ENCODE measurements at places on chromosomes 2 and 18. TPM values are rescaled to one million over a fixed set of nuclear protein-coding genes. Genes with fewer than 3 reads are reported as not detected.

TUBA3E gene
- 47.1 TPM for total RNA-seq

GRCh38 chr2:133871545-133872209, 303.4 kb upstream of the NCKAP5 start:
- no peak for DNase-seq

DNA sequence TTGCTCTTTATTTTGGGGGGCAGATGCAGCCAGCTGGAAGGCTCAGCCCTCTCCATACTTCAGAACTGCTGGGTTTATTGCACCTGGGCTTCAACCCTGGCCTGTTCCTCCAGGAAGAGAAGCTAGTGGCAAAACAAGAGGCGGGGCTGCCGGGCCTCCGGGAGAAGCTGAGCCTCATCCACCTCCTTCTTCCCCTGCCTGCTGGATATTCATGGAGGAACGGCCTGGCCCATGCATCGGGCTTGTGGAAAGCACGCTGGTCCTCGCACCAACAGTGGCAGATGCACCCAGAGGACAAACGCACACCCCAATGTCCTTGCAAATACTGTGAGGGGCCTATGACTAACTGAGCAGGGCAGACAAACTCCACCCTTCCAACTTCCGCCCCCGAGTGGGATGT, 30.6 kb downstream of the FAM178B start:
- DNase-seq, result no peak

DNA sequence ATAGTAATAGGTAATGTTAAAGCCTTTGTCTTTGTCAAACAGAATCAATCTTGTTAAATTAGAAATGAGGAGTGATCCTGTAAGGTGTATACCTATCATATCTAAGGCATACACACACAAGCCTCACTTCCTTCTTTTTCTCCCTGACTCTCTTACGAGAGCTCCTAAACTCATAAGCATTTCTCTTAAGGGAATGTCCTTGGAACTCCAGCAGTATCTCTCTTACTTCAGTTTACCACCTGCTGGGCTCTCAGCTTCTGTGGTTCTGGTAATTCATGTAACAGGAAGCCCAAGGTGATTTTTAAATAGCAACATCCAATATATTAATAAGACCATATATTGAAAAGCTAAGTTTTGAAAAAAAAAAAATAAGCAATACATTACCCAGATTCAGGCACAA, 85.9 kb downstream of the UBE2E3 start:
- DNase-seq, result no peak

GNAL gene
- 1.1 TPM for total RNA-seq

NHEJ1 gene
- 6.4 TPM for total RNA-seq

SH3BP4 gene
- 9.6 TPM for total RNA-seq

DNA sequence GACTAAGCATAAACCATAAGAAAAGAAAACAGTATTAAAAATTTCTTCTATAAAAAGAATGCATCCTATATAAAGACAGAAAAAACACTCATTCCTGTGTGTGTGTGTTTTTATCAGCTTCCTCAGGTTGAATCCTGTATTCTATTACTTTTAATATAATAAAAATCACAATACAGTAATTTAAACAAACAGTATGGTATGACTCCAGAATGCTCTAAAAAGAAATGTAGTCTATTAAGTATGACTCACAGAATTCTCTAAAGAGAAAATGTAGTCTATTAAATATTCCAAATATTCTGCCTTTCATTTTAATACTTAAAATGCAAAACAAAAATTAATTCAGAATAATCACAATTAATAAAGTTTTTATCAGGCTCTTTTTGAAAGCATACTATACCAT, 19.8 kb downstream of the CCDC88A start:
- DNase-seq, result no peak

SERPINB3 gene
- total RNA-seq, result not detected

DNA sequence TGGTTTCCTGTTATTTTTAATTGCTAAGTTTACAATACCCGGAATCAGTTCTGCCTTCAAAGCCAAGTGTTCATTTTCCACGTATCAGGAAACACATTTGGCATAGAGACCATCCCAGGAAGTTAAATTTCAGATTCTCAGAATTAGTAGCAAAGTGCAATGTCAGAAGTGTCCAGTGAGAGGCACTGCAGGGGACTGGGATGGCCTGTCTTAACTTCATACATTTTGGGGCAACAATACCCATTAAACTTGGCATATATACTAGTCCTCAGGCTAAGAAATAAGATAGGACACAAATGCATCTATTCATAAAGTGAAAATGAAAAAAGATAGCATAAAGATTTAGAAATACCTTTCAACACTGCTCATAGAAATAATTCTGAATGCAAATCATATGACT, 1.5 kb upstream of the IL1RL2 start:
- no peak for DNase-seq

DNA sequence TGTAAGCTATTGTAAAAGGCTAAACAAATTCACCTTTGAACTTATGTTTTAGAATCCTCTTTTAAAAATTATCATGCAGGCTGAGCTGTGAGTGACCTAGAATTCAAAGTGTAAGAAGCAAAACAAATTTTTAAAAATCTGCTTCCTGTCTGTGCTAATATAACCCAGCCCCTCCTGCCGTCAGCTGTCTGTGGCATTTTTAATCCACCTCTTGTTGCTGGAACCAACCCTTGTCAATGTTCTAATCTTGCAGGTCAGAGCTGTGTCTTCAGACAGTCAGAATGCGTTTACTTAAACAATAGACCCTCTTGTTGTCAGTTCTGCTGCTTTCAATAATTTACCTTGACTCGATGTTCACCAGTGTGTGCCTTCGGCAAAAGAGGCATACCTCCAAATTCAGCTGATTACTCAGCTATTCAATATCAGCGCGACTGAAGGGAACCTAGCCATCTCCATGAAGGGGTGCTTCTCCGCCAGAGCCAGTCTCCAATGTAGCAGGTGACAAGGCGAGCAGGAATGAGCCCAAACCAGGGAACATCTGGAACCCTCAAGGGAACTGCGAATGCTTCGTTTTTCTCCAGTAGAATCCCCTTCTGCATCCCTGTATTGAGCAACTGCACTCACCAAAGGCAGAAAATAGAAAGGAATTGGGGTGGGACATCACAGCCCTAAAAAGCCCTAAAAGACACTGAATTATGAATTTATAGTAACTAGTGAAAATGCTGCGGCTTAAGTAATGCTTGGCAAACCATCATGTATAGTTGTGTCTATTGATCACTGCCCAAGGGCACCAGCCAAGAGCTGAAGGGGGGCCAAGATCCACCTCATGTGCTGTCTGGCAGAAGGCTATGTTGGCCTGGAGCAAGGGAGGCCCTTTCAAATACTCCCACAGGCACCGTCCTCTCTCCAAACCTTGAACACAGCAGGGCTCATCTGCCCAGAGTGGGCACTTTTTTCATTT, 62.5 kb downstream of the LYPD6B start:
- DNase-seq, result no peak

DNA sequence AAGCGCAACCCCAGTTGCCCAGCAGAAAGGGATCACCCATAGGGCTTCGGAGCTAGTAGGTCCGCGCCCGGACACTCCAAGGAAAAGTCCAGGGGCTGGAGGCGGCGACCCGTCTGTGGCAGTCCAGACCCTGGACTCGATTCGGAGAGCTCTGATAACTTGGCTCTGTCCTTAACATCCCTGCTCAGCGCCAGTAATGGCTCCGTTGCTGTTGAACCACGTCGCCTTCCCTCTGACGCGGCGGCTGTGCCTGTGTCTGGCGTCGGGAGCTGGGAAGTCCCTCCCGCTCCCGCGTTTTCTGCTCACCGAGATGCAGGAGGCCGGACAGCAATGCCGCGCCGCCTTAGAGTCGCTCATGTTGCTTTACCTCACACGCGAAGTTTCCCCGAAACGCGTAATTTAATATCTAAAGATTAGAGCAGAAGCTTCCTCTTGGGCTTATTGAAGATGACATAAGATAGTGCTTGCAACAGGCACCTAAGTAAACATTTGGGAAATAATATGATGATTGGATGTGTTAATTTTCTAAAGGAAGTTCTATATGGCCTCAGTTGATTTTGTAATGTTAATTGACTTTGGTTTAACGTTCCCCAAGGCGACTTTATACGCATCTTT, 1.3 kb upstream of the ZBTB14 start:
- DNase-seq, result peak; percentile 83

All from left ventricle myocardium inferior (tissue), 1 donor.